ENCODE measurements at places on chromosomes 13 and 19.
A peak's percentile ranks its signal among the peaks of the same experiment; 100 is the strongest.

GRCh38 chr19:16586991-16587832, 15.0 kb upstream of the SLC35E1 start:
- no peak for DNase-seq

DNA sequence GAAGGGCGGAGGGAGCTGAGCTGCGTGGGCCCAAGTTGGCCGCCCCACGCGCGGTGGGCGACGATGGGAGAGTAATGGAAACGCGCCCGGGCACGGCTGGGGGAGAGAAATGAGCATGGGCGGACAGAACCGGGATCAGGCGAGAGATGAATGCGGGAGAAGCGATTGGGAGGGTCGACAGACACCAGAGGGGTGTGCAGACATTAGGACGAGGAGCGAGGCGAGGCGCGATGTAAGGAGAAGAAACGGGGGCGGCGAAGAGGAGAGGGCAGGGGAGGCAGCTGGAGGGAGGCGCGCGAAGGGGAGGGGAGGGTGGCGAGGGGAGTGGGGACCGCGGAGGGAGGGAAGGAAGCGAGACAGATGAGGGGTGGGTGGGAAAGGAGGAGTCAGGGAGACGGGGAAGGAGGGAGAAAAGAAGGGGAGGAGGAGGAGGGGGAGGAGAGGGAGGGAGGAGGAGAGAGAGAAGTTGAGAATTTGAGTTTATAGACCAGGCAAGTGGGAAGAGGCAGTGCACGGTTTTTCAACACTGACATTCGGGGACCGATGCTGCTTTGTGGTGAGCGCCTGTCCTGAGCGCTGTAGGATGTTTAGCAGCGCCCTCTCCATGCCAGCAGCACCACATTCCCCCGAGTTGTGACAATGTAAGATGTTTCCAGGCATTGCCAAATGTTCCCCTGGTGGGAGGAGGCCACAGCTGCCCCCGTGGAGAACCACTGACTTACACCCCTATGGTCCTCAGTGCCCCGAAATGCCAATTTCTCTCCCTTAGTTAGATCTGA, at the start of gene SHISA7:
TSS of gene SHISA7 (minus strand) at position 256 of the 779 bp plus-strand sequence. CDS start 437 bp downstream, outside the sequence.
- DNase-seq = no peak

DNA sequence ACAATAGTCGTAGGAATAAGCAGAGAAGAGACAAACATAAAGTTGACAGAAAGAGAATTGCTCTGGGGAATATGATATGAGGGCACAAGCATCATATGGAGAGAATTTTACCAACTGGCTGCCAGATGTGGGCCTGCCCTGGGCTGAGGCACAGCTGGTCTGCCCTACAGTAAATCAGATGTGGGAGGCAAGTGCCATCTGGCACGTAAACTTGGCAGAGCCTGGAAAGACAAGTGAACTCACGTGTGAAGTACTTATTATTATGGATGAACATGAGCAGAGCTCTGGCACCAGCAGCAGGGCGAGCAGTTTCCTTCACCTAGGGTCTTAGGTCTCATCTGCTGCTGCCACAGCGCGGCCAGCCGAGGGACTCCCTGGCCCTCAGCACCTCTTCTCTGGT, 20.6 kb downstream of the PCDH8 start:
- no peak for DNase-seq

DNA sequence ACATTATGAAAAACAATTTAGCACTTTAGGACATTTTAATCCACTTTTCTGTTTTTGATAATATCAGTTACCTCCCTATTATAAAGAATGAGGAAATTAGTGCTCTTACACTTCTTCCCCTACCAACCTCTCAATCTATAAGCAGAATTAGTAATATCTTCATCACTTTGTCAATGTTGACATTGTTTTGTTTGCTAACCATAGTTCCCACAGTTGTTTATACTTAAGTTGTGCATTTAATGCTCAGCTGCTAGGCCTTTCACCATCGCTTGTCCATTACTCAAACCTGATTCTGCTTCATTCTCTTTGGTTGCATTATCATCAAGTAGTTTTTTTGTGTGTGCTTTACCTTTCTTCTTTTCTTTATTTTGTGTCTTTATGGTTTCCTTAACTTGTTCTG, 132.1 kb downstream of the CDK8 start:
- no peak for DNase-seq

GRCh38 chr19:4867534-4868285, at the start of gene PLIN3:
Gene PLIN3 (minus strand): TSS chr19:4867667. CDS start chr19:4861394, 6,273 bp downstream.
- peak; percentile 87 for DNase-seq

GRCh38 chr13:99308471-99309087, 1.4 kb upstream of the GPR183 start:
- no peak for DNase-seq

GRCh38 chr19:45468159-45468651, 409 bp downstream of the FOSB start:
- DNase-seq = no peak

GRCh38 chr13:60352644-60353043, 44.4 kb upstream of the TDRD3 start:
- no peak for DNase-seq

GRCh38 chr13:100389617-100390016, 199.0 kb downstream of the GGACT start:
- DNase-seq = no peak

DNA sequence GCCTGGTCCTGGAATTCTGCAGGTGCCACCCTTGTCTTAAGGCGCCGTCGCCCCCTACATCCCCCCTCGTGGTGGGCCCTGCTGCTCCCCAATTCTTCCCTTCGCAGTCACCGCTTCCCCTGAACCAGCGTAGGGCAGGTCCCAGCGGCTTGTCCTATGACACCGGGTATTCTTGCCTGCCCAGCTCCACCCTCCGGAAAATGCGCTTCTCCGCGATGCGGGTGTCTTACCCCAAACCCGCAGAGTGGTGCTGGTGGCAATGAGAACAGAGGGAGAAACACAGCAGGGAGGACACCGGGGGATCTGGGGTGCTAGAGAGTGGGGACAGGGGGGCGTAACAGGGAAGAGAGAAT, 9.0 kb downstream of the ZNF808 start:
- DNase-seq = no peak

GRCh38 chr13:23469951-23470421, 36.5 kb upstream of the SACS start:
- DNase-seq = peak; percentile 88

GRCh38 chr13:86840250-86841191, 830.6 kb upstream of the SLITRK5 start:
- DNase-seq = no peak

DNA sequence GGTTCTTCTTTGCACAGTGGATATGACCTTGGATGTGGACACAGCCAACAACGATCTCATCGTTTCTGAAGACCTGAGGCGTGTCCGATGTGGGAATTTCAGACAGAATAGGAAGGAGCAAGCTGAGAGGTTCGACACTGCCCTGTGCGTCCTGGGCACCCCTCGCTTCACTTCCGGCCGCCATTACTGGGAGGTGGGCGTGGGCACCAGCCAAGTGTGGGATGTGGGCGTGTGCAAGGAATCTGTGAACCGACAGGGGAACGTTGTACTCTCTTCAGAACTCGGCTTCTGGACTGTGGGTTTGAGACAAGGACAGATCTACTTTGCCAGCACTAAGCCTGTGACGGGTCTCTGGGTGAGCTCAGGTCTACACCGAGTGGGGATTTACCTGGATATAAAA, 9.4 kb downstream of the RFPL4AL1 start:
- no peak for DNase-seq

DNA sequence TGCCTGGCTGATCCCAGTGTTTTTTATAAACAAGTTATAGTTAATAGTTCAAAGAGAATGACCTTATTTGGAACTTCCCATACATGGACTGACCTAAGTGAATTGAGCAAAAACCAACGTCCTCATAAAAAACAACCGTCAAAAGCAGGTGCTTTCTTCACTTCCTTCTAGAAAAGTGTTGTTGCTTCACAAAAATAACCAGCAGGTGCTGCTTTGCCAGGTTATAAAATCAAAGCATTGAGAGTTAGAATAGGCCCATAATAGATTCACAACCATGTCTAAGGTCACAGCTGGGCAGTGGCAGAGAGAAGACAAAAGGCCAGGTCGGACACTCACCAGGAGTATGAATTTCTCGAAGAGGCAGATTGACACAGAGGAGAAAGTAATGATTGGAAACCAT, 9.5 kb downstream of the RUBCNL start:
- no peak for DNase-seq

GRCh38 chr13:106462710-106463109, 72.8 kb downstream of the EFNB2 start:
- no peak for DNase-seq

GRCh38 chr19:2969104-2969504, 8.3 kb upstream of the TLE6 start:
- DNase-seq = no peak

DNA sequence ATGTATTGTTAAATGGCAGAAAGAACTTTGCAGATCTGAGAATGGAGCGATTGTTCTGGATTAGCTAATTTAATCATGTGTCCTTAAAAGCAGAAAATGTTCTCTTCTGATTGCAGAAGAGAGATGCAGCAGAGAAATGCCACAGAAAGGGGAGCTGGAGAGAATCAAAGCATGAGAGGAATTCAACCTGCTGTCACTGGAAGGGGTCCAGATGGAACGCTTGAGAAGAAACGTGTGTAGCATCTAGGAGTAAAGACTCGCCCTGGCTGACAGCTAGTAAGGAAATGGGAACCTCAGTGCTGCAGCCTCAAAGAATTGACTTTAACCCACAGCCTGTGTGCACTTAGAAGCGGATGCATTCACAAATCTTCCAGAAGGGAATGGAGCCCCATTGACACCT, 502.8 kb downstream of the KLF12 start:
- no peak for DNase-seq

DNA sequence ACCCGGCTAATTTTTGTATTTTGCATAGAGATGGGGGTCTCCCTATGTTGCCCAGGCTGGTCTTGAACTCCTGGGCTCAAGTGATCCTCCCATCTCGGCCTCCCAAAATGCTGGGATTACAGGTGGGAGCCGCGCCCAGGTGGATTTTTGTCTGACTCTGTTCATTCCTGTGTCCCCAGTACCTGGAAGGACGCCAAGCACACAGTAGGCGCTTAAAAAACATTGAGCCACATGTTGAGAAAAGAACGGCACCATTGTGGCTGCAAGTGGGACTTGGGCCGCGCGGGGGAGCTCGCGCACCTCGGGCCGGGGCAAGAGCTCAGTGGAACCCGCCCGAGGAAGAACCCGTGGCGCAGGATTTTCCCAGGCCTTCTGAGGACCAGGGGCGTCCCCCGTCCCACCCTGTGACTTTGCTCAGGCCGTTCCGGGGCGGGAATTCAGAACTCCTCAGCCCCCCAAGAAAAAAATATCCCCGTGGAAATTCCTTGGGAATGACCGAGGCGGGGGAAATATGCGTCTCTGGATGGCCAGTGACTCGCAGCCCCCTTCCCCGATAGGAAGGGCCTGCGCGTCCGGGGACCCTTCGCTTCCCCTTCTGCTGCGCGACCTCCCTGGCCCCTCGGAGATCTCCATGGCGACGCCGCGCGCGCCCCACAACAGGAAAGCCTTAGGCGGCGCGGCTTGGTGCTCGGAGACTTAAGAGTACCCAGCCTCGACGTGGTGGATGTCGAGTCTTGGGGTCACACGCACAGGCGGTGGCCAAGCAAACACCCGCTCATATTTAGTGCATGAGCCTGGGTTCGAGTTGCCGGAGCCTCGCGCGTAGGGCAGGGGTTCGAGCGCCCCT, 1.4 kb upstream of the ICAM1 start:
- no peak for DNase-seq

DNA sequence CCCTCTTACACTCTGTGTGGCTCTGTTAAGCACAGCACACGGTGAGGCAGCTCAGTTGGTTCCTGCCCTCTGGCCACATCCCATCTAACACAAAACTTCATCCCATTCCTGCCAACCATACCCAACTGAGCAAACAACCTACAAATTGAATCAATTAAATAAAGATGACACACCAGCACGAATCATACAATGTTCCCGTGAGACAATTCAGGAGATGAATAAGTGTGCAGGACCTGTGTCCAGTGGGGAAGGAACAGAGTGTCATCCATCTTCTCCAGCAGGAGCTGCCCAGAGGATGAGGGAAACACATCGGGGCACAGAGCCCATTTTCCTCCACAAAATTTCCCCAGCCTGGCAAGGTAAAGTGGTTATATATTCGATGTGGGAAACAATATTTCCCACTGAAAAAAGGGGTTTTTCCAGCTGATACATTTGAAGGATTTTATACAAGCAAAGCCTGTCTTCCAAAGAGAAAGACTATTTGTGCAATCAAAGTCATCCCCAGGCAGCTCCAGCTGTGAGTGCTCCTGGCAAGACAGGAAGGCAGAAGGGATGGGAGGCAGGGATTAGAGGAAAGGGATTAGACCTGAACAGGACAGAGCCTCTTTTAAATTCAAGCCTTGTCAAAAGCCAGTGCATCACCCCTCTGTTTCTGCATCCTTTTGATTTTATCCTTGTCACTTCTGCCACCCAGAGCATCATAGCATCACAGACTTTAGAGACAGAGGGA, 240.2 kb downstream of the LHFPL6 start:
- DNase-seq = no peak

DNA sequence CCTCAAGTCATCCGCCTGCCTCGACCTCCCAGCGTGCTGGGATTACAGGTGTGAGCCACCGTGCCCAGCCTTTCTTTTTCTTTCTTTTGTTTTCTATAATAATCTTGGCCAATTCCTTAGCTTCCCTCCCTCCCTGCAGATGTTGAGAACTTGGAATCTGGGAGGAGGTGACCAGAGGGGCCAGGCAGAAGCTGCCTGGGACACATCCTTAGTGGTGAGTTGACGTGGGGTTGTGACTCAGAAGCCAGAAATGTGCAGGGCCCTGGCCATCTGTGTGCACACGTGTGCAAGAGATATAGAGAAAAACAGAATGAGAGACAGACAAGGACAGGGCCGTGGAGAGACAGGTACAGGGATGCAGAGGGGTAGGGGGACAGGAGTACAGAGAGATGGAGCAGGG, 154.3 kb downstream of the SIPA1L3 start:
- peak; percentile 41 for DNase-seq

GRCh38 chr13:100537486-100537885, 51.1 kb downstream of the GGACT start:
- DNase-seq = no peak

DNA sequence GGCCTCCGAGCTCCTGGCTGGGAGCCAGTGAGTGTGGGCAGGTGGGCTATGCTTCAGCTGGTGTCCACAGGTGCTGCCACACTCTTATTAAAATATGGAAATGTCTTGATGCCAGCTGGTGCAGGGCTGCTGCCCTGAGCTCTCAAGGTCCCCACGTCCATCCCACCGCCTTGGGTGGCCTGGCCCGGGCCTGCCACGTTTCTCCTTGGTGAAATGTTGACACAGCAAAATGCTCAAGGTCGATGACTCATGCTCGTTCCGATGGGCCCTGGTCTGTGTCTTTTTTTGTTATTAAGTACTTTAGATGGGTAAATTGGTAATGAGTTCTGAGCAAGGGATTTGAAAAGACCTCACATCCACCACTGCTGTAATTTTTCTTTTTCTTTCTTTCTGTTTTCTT, 524.7 kb downstream of the MYO16 start:
- DNase-seq = no peak

- DNase-seq = no peak
These were observed 3.6 kb upstream of the TNFAIP8L1 start for GRCh38 chr19:4635754-4636116.

- DNase-seq = no peak
These were observed 34.7 kb upstream of the CASP14 start for GRCh38 chr19:15014579-15014978.
